Panc1 (cell line): ENCODE measurements at places on chromosomes 3 and 15.

DNA sequence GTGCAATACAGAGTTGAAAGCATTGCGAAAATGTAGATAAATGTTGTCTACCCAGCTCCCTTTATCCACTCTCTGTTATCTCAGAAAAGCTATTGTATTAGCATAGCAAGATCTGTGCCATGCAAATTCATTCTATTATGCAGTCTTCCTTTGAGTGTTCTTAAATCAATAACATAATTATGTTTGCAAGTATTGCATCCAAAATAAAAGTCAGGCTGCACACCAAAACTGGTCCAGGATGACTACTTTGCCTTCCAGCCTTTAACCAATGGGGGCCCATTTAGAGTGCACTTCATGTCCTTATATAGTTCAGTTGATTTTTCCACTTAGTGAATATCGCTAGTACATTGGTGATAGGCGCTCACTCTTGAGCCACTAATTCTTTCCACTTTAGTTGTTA lies 107.4 kb upstream of the MLF1 start:
- no peak for DNase-seq

DNA sequence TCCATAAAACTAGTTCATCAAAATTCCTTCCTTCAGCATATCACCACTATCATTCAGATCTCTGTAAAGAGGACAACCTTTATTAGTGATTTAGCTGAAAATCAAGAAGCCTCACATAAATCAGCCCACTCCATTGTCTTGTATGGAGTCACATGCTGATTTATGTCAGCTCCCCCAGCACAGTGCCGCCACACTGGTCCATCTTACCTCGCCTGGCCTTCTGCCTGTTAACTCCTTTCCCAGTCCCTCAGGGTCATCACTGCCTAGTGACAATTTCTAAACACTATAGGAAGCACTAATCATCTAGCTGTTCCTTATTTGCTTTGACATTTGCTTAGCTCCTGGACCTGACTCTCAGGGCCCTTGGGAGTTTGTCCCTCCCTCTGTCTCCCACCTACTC lies 75.4 kb downstream of the PLCL2 start:
- no peak for DNase-seq

DNA sequence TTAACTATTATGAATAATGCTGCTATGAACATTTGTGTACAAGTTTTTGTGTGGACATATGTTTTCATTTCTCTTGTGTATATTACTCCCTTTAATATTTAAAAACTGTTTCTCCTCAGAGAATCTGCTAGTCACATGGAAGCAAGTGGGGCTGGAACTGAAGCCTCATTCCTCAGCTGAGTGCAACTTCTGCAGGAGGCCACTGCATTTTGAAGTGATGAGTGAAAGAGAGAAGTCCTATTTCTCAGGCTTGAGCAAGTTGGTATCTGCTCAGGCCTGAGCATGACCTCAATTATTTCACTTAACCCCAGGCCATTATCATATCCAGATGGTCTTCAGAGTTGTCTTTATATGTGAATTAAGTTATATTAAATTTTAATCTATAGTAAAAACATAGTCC lies 11.5 kb downstream of the TLR9 start:
- no peak for DNase-seq

DNA sequence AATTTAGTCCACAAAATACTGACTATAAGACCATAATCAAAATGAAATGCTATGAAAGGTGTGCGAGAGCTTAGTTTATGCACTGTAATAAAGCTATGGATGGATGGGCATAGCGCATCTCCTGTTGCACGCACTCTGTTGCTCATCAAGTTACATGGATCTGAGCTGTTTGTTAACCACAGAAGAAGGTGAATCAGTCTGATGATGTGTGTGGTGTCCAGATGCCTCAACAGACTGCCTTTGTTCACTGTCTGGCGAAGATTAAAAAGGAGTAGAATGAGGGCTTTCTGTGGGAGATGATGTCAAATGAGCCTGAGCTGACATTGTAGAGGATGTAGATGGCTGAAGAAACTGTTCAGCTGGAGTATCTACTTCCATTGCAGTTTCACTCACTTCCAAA lies 36.1 kb downstream of the NSMCE3 start:
- no peak for DNase-seq

GRCh38 chr3:126052196-126053058 lies 31.5 kb downstream of the SLC41A3 start:
- no peak for DNase-seq

DNA sequence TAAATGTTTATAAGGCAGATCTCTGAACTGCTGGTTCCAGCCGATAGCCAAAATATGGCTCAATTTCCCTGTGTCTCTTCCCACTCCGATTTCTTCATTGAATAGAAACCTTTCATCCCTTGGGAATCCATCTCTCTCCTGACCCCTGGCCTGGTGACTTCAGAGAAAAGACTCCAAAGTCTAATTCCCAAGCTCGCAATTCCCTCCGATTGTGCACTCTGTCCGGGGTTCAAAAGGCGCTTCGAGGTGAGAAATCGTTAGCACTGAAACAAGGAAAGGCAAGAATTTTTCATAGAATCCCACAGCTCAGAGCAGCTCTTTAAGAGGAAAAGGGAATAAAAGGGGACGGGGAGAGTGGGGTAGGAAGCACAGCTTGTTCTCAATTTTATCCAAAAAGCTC lies 18.4 kb upstream of the RAD18 start:
- no peak for DNase-seq

- no peak for DNase-seq
These were observed 10.6 kb downstream of the ZIC1 start for GRCh38 chr3:147419781-147420224.

- DNase-seq = no peak
These were observed 46.3 kb downstream of the SENP7 start for GRCh38 chr3:101466465-101467309.

DNA sequence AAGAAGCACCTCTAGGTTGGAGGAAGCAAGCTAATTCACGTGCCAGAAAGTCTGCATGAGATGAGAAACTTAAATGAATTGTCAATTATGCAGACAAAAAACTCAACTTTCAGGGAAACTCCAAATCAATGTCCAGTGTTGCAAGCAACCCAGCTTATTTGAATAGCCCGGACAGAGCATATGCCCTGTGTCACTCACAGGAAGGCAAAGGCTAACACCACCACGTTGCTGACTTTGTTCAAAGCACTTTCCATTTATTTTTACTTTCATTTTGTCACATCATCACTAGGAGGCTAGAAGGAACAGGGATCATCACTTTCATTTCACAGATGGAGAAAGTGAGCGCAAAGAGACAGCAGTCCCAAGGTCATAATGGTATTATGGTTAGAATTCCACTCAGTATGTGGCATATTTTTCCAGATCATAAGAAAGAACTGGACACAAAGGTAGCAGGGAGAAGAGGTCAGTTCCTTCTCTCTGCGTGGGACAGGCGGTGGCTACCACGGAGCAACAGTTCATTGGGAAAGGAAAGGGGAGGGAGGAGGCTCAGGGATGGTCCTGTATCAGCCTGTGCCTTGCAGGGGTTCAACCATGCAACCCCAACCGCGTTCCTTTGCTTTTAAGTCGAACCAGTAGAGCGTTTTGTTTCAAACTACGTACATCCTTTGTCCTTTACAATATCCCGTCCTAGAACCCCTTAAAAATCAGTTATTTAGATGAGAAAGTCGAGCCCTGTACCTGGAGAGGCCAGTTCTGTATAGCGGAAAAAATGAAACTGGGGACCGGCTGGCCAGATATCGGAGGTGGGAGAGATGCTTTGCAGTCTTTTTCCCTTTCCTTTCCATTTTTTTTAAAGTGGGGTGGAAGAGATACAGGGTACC lies 1.1 kb downstream of the HEG1 start:
- DNase-seq = no peak

DNA sequence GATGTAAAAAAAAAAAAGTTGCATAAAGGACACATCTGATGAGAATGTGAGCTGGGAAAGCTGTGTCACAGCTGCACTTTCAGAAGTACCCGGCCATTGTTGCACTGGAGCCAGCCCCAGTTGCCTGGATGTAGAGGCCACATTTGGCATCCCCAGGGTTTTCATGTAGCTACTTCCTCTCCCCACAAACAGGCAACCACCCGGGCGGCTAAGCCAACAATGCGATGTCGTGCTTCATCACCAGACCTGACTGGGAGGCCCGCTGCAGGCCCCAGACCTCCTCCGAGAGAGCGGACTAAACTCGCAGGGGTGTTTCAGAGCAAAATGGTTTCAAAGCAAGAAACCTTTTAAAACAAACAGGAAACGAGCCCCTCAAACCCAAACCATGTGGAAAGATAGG lies 142.3 kb downstream of the TMCO5A start:
- no peak for DNase-seq

DNA sequence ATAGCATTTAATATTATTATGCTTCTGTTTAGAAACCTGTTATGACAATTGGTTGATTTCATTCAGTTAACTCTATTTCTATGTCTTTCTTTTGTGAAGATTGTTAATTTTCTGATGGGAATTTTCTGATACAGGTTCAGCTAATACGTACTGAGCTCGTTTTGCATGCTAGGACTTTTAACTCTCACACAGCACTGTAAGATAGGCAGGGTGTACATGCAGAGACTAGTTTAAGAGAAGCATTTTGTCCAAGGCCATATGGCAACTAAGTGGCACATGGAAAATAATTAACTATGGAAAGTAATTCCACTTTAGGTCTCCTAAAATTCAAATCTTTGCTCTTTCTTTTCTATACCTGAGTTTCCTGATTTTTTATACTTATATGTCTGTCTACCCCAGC lies 81.9 kb downstream of the IL1RAP start:
- no peak for DNase-seq

DNA sequence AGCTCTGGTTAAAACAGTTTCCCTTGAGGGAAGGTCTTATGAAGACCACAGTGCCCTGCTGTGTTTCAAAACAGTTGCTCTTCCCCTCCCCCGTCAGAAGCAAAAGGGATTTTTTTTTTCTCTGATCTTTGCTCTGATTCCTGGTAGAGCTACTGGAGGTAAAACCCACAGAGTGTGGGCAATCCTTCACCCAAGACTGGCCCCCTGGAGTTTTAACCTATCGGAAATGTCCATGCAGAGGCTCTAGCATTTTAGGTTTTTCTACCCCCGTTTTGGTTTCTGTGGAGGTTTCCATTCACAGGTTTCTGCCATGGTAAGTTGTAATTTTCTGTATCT lies 27.7 kb downstream of the GRM2 start:
- no peak for DNase-seq

DNA sequence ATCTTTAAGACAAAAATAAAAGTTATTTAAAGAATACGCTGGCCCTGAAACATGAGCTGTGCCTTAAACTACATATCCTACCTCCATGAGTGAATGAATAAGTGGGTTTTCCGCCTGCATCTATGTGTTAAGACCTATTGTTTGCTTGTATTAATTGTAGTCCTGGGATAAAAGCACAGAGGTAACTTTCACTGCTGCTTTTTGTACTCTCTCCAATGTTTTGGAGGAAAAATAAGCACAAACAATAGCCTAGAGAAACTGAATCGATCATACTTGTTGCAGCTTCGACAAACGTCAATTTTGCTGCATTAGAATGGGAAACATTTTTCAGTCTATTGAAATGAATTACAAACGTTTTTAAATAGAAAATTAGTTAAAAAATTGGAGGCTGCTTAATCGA lies 1.3 kb upstream of the CTNNB1 start:
- DNase-seq = no peak

DNA sequence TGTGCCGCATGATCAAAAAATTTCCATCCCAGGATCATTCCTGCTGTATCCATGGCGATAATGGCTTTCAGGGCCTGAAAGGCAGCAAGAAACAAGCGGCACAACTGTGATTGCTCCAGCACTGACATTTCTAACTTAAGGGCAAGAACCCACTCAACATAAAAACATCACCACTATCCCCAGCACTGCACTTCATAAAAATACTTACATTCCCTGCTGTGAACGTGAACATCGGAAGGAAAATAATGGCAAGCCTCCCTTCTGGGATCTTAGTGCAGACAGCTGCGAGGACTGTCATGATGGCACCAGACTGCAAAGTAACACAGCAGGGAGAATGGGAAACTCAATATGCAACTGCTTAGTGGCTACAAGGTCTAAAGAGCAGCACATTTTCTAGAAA lies 8.1 kb upstream of the MAP6D1 start:
- DNase-seq = no peak

DNA sequence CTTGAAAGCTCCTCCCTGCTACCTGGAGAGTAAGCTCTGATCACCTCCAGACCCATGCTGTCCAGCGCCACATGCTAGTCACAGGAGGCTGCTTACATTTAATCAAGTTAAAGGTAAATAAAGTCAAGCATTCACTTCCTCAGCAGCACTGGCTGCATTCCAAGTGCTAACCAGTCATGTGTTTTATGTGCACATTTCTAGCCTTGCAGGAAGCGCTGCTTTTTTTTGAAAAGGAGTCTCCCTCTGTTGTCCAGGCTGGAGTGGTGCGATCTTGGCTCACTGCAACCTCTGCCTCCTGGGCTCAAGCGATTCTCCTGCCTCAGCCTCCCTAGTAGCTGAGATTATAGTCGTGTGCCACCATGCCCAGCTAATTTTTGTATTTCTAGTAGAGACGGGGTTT lies 279.2 kb downstream of the GABRG3 start:
- DNase-seq = no peak

DNA sequence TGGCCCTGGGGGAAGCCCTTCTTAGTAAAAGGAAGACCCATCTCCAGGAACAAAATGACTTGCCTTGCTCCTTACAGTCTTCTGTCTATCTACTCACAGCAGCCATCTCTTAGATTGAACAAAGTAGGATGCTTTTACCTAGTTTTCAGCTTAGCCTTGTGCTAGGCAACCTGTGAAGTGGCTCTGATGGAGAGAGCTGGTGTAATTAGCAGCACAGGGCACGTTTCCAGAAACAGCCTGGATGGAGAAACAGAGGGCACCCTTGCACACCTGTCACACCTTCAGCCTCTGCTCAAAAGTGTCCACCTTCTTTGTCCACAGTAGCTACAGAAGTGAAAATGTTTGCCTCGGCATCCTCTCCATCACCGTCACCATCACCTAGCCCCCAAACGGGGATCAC lies 292.9 kb downstream of the RORA start:
- no peak for DNase-seq

DNA sequence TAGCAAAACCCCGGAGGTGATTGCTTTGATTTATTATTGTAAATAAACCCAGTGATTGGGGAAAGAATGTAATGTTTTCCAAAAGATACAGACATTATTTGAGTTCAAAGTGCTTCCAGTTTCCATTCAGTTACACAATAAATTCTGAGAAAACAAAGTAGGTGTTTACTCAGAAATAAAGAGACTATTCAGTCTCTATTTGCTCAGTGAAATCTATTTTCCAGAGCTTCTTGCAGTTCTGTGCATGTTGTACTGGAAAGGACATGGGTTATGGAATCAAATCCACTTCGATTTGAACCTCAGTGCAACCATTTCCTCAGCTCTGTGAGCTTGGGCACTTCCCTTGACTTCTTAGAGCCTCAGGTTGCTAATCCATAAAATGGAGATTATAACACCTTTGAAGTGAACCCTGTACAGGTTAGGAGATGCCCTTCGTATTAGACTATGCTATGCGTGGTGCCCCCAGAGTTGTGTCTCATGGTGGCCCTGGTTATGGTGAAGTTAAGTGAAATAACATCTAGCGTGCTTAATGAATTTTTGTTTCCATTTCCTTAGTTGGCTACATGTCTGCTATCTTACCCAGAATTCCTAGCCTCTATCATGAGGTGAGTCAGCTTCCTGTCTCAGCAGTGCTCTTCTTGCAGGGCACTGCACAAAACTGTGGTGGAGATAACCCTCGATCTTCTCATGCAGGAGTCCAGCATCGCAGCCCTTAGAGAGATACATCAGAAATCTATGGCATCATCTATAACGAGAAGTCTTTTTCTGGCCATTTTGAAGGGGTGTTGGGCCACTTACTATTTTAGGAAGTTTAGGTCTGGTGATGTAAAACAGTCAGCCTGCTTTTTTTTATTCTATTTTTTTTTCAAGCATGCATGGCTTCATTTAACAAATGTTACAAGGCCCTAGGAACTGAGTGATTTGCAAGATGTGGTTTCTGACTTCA lies 97.7 kb downstream of the RPL39L start:
- DNase-seq = no peak
